ENCODE measurements at places on chromosomes 11 and 22.

DNA sequence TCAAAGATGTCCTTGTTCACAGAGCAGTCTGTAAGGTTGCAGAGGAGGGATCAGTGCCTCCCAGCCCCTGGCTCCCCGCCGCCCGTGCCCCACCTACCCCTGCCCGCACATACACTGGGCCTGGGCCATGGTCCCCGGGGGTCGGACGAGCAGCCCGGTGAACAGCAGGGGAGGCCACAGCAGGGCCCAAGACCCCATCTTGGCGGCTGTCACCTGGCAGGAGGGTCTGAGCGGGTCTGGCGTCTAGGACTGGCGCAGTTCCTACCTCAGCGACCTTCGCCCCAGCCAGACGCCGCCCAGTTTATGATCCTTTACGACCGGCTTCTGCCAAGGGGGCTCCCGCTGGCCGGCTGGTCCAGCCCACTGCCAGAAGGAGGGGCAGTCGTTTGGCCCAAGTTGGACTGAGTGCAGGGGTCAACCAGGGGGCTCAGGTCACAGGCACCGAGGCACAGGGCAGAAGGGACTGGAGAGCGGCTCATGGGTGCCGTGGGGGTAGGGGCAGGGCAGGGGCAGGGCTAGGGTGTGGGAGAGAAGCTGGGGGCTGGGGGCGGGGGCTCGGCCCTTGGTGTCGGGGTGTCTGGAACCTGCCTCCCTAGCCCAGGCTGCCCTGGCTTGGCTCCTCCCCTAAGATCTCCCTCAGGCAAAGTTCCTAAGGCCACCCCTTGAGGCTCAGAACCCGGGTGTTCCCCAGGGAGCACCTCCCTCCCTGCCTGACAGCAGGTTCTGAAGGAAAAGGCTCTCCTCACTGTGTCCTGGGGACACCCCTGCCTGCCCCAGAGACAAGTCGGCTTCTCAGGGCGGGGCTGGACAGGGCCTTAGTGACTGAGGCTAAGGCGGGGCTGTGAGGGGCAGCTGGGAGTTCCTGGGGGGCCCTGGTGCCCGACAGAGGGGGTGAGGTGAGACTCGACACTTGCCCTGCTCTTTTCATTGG lies at the start of gene CDHR5:
Gene CDHR5 (minus strand): TSS at position 251 of the 931 bp plus-strand sequence. CDS start 53 bp downstream, at position 198.
- DNase-seq: no peak

DNA sequence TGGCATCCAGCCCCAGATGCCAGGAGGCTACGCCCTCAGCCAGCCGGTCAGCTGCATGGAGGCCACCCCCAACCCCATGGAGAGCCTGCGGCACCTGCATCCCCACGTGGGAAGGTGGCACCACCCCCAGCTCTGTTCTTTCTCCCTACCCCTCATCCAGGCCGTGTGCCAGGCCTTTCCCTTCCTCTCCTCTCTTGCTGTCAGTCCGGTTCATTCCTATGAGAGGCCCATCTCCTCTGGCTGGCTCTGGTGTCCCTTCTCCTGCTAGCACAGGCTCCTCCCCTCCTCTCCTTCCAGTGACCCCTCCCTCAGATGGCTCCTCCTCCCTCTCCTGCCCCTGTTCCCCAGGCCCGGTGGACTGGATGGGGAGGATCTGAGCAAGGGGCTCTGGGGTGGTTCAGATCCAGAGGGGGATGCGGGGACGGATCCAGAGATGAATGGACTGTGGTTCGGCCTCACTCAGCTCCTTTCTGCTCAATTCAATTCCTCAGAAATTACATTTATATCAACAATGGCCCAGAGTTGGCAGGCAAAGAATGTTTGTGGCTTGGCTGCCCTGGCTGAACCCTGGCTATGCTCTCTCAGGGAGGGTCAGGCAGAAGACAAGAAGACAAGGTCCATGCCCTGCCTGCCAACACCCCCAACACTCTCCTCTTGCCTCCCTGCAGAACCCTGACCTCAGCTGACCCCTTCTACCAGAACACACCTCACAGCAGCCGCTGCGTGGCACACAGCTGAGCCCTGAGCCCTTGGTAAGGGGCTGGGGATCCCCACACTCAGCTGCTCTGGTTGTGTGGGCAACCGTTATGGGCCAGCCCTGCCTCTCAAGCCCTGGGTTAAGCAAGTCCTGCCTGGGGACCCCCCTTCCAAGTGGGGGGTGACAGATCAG lies 18.5 kb upstream of the LRRC10B start:
- DNase-seq: no peak

DNA sequence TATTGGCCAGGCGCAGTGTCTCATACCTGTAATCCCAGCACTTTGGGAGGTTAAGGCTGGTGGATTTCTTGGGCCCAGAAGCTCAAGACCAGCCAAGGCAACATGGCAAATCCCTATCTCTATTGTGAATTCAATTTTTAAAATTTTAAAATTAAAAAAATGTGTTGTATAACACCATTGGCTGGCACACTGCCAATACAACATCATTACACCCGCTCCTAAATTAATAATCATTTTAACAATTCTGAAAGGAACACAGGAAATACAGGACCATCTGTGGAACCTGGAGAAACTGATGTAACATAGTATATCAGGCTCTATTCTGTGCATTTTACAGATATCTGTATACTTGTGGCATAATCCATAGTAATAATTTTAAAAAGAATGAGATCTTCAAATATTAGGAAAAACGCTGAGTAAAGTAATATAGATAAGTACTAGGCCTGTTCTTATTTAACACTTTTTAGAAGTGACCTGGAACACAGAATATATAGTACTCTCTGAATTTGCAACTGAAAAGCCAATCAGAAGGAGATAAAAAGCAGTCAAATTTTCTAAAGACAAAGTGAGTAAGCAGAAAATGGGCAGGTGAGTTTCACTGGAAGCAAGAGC lies 124.3 kb downstream of the APOL5 start:
- DNase-seq: no peak

GRCh38 chr11:31802990-31803812 lies 7.9 kb downstream of the PAX6 start:
- no peak for DNase-seq

- DNase-seq: peak; percentile 31
Observed at GRCh38 chr11:67071420-67072284, 15.0 kb downstream of the RHOD start.

DNA sequence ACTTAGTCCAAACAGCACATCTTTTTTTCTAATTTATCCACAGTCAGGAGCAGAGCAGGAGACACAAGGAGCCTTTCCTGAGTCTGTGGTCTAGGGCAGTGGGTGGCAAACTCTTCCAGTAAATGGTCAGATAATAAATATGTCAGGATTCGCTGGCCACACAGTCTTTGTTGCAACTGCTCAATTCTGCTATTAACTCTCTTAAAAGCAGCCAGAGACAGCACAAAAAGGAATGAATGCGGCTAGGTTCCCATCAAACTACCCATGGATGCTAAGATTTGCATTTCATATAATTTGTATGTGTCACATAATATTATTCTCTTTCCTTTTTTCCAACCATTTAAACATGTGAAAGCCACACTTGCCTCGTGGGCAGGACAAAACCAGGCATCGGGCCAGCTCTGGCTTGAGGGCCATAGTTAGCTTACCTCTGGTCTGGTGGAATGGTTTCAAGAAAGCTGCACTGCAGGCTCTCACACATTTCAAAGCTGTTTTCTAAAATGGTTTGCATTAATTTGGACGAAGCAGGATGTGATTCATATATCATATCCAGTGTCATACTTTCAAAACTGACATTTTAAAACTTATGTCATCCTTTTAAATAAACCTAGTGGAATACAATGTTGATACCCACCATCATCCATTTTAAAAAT lies 64.7 kb upstream of the CD5 start:
- DNase-seq: no peak

DNA sequence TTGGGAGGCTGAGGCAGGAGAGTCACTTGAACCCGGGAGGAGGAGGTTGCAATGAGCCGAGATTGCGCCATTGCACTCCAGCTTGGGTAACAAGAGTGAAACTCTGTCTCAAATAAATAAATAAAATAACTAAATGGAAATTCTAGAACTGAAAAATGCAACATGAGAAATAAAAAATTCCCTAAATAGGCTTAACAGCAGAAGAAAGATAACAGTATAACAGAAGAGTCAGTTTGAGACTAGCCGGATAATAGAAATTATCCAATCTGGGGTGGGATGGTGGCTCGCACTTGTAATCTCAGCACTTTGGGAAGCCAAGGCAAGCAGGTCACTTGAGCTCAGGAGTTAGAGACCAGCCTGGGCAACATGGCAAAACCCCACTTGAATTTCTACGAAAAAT lies 14.1 kb downstream of the SLC25A1 start:
- DNase-seq: no peak

DNA sequence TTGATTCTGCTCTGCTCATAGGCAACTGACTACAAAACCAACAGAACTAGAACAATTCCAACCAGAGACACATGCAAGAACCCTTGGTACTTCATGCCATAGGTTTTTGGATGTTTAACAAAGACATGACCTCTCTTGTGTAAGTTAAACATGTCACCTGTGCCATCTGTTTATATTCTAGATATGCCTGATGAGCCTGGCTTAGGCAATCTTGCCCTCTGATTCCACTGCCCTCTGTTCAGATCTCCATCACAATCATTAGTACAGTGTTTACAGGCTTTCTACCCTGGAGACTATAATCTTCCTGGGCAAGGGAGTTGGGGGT lies 40.8 kb downstream of the ABTB2 start:
- no peak for DNase-seq

DNA sequence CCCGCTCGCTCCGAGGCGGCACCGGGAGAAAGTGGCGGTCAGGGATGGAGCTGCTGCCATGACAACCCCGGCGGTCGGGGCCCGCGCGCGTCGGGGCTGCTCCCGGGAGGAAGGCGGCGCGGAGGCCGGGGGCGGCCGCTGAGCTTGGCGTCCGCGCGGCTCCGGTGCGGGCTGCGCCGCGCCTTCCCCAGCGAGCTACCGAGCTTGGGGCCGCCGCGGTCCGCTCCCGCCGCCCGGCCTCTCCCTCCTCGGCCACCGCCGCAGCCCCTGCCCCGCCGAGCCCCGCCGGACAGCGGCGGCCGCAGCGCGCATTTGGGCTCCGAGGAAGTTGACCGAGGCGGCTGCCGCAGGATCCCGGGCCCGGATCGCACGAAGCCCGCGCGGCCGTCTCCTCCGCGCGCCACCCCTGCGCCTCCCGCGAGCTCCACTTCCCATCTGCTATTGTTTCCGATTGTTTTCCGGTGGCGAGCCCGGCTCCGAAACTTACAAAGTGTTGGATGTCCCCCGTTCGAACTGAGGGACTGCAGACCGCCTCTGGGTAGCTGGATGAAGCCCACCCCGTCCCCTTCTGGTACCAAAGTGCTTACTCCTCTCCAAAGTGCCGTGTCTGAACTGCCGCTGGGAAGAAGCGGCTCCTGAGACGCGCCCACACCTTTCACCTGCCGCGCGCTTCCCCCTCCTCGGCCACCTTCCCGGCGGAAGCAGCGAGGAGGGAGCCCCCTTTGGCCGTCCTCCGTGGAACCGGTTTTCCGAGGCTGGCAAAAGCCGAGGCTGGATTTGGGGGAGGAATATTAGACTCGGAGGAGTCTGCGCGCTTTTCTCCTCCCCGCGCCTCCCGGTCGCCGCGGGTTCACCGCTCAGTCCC lies 540.3 kb downstream of the NTM start:
- no peak for DNase-seq

GRCh38 chr11:119625206-119625978 lies 103.6 kb downstream of the NECTIN1 start:
- no peak for DNase-seq

- no peak for DNase-seq
Observed at GRCh38 chr11:109390752-109391151, 31.2 kb upstream of the C11orf87 start.

- DNase-seq: no peak
Observed at GRCh38 chr22:21650823-21651520, 8.9 kb downstream of the SDF2L1 start.

DNA sequence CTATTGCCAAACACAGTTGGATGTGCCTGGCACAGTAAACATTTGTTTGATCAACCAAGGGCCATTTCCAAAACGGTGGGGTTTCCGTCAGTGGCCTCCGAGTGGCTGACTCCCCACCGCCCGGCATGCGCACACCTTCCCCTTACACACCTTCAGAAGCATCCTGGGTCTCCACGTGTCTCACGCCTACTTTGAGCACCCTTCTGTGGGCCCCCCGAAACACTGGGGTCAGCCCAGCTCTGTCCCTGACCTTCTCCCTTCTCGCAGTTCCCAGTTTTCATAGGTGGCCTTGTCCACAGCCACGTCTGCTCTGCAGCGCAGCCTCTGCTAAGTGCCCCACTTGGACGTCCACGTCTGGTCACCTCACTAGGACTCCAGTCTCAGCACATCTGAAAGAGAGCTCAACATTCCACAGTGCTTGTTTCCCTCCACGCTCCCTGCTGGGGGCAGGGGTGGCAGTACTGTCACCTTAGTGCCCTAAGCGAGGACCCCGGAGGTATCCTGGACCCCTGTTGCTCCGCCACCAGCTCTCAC lies 13.2 kb upstream of the SHANK2 start:
- DNase-seq: no peak

DNA sequence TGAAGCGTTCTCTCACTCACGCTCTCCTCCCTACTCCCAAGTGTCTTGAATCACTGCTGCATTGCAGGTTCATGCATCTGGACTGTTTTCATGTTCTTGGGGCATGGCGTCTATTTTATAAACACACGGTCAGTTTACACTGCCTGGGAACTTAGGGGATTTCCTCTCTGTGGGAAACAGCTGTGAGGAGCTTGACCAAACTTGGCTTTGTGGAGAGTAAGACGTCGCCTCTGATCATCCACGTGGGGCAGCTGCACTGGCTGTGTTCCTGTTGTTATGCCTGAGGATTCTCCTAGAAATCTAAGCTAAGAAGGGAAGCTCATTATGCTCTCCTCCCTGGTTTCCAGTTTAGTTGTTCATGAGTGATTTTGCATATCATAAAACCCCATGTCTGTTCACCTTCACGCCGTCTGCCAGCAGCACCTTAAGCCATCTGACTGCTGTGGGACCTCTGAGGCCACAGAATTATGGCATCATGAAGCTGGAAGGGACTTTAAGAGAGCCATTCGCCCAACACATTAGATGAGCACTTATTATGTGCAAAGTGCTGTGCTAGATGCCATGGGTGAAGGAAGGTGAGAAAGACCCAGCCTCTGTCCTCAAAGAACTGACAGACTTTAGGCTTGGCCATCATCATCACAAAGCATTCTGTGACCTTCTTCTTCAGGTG lies 38.8 kb upstream of the POU2AF1 start:
- no peak for DNase-seq

- no peak for DNase-seq
Observed at GRCh38 chr22:22954656-22955055, 67.0 kb downstream of the IGLL5 start.

DNA sequence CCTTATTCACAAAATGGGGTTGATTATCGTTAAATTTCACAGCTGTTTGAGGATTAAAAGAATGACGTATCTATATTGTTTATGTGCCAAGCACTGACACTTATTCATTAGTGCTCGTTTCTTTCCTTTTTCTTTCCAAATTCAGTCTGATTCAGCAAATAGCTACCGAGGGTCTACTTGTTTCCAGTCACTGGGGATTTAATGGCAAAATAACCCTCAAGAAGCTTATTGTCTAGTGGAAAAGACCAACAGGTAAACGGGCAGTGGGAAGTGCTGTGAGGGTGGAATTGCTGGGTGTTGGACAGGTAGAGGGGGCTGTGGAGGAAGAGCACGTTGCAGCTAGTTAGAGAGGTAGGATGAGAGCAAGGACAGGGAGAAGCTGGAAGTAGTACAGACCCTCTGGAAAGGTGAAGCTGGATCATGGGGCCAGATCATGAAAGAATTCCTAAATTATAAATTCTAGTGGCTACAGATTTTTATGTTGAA lies 48.3 kb upstream of the BIRC3 start:
- no peak for DNase-seq
